ENCODE measurements at places on chromosomes 11 and 22. TPM values are rescaled to one million over a fixed set of nuclear protein-coding genes. Genes with fewer than 3 reads are reported as not detected.

The THAP7 gene
- 20.4 TPM for total RNA-seq

The EXT2 gene
- 45.7 TPM for total RNA-seq

DNA sequence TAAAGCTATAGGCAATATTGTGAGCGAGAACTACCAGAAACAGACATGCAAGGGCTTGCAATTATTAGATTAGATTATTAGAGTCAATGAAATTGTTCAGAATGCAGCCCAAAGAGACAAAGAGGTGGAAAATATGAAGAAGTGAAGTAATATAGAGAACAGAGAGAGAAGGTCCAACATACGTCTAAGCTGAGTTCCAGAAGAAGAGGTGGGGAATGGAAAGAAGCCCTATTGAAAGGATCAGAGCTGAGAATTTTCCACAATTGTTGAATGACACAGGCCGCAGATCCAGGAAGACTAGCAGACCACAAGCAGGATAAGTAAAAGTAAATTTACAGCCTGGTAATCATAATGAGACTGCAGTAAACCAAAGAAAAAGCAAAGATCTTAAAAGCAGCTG lies 93.2 kb downstream of the EXT2 start:
- no peak for DNase-seq

- no peak for DNase-seq
Measured at GRCh38 chr11:72681226-72682153, 7.3 kb upstream of the PDE2A start.

DNA sequence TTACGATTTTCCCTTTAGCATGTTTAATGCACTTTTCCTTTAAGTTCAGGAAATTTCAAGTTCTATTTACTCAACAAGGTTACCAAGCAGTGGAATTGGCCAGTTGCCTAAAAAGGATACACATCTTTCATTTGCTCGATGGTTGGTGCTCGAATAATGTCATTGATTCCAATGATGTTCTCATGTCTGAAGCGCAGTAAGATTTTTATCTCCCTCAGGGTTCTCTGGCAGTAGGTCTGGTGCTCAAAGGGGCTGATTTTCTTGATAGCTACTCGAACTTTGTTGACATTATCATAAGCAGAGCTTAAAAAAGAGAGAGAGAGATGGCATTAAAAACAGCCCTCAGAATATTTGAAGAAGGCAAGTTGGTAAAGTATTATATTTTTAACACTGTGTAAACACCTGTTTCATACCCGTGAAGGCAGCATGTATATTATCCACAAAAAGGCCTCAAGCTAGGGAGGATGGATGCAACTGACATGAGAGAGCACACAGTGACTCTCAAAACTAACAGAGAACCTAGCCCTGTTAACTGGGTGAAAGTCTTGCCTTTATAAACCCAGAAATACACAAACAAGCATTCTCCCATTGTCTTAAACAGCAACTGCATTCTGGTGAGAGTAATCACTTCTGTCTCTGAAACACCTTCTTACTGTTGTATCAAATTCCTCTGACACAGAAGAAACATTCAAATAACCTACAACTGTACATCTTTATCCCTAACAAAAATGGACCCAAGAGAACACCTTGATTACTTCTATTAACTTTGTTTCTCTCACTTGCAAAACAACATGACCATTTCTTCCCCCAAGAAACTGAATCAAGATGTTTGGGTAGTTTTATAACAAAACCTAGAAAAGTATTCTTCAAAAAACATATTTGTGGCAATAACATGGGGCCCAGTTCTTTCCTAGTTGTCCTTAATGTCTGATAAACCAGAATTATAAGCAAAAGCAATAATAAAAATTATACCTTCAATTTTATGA lies 59.6 kb downstream of the MAPK1 start:
- DNase-seq = no peak

DNA sequence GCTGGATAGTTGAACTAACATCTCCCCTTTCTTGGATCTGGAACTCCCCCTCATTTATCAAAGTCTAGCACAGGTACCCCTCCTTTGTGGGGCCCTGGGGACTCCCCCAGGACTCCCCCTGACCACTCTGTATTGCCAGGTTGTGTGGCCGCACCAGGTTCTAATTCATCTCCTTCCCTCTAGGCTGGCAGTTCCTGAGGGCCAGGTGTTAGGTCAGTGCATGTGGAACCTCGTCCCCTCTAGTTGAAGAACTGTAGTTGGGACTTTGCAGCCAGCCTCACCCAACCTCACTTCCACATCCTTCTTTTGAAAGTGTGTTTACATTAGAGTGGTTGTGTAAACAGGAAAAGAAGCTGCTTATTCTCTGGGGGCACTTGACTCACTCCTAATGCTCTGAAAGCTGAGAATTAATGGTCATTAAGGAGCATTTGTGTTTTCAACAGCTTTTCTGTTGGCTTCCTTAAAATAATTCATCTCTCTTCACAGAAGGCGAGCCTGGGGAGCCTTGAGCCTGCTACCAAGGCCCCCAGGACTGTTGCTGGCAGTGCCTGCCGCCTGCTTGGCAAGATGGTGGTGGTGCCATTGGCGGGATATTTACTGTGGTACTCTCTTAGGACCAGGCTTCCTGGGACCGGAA lies 11.8 kb downstream of the UPB1 start:
- DNase-seq = no peak

DNA sequence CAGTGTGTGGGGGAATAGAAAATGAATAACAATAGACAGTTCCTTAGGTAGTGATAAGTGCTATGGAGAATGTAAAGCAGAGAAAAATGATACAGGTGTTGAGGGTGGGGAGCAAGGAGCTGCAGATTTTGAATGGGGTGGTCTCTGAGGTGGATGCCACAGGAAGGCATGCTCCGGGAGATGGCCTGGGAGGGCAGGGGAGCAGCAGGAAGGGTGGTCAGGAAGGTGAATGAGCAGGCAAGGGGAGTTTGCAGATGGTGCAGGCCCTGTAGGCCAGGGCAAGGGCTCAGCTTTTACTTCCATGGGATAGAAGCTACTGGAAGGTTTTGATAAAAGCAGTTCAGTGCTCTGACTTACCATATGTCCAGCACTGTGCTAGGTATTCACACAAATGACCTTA lies 44.8 kb downstream of the FDX1 start:
- no peak for DNase-seq

GRCh38 chr22:36141481-36141880 lies 19.1 kb downstream of the APOL3 start:
- DNase-seq = no peak

DNA sequence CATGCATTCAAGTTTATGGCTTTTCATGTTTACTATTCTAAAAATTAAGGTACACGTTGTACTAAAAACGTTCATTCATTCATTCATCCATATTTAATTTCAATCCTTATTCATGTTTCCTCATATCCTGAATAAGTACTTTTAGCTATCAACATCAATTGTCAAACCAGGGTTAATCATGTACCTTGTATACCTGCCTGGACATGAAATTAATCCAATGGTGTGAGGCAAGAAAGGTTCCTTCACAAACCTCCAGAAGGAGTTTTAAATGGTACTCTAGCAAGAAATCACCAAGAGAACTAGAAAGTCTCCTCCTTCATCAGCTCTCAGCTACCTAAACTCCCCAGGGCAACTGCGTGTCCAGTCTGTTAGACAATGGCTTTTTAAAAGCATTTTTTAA lies 33.4 kb downstream of the TMEM123 start:
- DNase-seq = no peak

DNA sequence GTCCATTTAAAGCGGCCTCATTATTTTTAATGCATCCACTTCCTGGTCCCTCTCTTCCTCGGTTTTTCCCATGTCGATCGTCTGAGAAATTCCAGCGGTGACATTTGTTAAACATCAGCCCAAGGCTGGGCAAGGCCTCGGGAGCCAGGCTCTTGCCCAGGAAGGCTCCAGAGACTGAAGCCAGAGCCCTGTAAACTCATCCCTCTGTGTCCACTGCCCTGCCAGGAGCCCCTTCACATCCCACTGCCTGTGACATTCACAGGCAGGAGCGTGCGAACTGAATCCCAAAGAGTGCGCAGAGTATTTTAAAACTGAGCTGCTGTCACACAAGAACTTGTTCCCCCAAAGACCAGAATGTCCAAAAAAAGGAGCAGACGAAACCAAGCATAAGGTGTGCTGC lies 56.5 kb upstream of the ANO1 start:
- no peak for DNase-seq

- DNase-seq = no peak
Measured at GRCh38 chr11:109421981-109422869, at the start of gene C11orf87. C11orf87 (plus strand) TSS chr11:109422190; CDS start chr11:109423634, 1,444 bp downstream.

GRCh38 chr11:72738199-72739141 lies 13.7 kb downstream of the ARAP1 start:
- DNase-seq = no peak

DNA sequence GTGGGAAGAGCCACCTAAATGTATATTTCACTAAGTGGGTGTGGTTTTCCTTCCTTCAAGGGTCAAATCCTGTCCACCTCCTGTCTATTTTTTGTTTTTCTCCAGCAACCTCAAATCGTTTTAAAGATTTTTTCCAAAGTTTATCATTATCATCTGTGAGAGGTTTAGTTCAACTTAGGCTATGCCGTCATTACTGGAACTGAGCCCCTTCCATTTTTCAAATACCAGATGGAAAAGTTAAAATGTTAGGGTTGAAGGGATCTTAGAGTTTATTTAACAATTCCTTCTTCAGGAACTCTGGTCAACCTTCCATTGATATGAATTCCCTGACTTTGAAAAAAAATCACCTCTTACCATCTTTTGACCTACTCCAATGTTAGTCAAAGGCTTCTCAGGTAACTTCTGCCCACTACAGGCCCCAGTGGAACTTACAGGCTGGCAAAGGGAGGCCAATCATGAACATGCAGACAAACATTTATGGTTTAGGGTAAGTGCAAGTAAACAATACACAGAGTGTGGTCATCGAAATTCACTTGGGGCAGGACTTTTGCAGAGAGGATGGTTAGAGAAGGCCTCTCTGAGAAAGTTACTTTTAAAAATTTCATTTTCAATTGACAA lies 45.2 kb downstream of the SYN3 start:
- no peak for DNase-seq

DNA sequence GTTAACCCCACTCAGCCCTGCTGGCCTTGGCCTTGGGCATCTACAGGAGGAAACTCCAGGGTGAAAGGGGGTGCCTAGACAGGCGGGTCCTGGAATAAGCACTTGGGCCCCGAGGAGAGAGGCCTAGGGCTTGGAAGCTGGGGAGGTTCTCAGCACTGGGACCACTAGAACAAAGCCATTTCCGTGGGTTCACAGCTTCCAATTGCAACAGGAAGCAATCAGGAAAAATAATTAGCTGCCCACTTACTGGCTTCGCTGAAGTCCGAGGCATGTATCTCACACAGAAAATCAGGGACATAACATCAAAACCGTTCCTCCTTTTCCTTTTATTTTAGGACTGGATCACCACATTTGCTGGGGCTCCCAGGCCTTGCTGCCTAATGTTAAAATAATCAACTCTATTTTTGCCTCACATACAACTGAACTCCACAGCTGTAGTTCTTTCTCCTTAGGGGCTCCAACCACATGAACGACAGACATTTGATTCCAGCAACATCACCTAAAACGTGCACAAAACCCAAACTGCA lies 161.1 kb upstream of the GRK3 start:
- DNase-seq = no peak

DNA sequence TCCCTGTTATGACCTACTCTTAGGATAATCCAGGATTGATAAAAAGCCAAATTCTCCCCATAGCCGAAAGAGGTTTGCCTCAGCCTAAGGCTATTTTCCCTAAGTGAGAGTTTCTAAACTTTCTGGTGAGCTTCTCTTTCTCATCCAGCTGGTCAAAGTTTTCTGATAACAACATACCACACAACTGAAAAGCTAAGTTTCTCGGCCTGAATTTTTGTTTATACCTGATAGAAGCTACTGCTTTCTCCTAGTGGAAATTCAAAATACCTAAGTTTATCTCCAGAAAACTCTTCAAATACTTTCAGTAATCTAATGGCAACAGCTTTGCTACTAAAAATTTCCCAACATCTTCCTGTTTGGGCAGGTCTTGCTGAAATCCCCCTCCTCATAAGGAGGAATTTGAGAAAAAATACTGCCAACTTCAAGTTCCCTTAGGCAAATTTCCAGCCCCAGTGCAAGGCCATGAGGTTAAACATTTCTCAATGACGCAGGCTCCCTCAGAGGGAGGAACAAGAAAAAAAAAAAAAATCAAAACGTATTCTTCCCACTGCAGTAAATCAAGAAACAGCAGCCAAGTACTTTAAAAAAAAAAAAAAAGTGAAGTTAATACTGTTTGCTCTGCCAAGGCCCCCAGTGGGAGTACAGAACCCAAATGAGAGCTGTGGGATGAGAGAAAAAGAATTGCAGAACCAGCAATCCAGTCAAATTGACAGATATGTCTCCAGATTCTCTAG lies 127.0 kb downstream of the MRTFA start:
- DNase-seq = no peak

DNA sequence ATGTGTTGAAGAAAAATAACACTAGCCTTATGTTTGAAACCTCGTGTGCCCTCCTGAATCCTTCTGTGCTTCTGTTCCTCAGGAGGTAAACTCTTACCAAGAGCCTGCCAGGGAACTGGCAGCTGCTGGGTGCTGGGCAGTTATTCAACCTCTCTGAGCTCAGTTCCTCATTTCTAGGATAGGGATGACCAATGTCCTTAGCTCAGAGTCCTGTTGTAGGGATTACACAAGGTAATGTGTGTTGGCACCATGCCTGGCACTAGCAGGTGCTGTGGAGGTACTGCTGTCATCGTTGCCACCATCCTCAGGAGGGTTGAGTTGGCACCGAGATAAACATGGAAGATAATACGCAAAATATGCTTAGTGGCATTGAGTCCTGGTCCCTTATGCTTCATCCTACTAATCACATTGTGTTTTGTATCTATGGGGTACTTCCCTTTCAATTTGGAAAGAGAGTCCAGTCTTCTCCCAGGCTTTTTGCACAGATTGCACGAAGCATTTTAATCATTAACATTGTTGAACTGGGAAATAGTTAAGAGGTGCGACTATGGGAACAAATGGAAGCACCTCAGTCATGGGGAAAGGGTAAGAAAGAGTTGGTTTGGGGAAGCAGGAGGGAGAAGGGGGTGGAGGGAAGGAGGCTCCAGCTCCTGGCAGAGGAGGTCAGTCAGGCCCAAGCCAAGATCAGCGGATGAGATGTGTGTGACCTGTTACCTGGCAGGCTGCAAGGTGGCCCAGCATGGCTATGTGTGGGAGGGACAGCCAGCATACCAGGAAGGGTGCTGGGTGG lies 56.7 kb downstream of the CABIN1 start:
- DNase-seq = no peak

GRCh38 chr11:13003736-13004493 lies 5.2 kb upstream of the RASSF10 start:
- DNase-seq = no peak

DNA sequence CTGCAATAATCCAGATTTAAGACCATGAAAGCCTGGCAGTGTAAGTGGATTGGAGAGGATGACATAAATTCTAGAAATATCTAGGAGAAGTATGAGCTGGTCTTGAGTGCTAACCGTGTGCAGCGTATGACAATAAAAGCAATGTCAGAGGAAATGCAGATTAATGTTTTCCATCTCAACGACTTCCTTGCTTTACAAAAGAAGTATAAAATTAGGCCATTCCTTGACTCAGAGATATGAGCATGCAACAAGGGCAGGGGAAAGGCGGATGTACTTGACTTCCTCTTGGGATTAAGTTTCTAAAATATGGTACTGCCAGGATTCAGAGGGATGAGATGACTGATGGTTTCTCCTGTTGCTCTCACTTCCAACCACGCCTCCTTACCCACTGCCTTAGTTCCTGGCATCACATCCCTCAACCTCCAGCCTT lies 32.3 kb downstream of the ADAMTS15 start:
- no peak for DNase-seq
